ENCODE measurements at places on chromosomes 11 and 22.

- no peak for DNase-seq
These were observed 31.7 kb downstream of the LINC01488 start for GRCh38 chr11:69513196-69513595.

GRCh38 chr11:113723787-113724186 is 17.7 kb upstream of the TMPRSS5 start:
- DNase-seq = no peak

GRCh38 chr11:30045144-30045543 is 28.3 kb upstream of the KCNA4 start:
- DNase-seq = no peak

DNA sequence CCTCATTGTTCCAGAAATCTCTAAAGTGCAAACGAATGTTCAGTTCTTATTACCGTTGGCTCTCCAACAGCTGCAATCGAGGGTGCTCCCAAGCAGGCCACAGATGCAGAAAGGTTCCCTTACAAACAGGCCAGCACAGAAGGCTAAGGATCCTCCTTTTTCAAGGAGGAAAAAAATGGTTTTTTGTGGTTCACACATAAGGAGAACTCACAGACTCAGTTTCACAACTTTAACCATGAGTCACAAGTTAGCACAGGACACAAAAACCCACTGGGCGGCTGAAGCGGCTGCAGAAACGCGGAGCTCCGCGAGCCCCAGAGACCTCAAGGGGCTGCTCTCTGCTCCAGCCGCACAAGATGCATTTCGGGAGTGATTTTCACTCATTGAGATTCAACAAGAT is 98.2 kb upstream of the PRR5 start:
- no peak for DNase-seq

DNA sequence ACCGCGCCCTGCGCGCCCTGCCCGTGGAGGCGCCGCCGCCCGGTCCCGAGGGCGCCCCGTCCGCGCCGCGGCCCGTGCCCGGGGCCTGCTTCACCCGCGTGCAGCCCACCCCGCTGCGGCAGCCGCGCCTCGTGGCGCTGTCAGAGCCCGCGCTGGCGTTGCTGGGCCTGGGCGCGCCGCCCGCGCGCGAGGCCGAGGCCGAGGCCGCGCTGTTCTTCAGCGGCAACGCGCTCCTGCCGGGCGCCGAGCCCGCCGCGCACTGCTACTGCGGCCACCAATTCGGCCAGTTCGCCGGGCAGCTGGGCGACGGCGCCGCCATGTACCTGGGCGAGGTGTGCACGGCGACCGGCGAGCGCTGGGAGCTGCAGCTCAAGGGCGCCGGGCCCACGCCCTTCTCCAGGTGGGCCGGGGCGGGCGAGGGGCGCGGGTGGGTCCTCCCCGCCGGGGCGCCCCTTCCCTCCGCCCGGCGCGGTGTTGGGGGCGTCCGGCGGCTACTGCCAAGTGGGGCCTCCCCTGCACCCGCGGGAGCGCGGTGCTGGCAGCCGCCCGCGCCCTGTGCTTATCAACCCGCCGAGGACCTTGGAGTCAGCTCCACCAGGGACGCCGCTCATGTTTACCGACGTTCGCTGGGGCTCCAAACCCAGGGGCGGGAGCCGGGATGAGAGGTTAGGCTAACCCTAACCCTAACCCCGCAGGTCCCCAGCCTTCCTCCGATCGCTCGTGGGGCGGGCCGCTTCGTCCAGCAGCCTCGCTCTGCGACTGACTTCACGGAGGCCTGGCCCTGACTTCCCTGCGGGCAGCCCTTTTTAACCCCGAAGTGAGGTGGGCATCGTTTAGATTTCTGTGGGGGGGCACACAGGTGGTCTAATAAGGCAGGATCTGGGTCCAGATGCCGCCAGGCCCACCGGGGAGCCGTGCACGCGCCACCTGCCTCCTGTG is 649 bp downstream of the SELENOO start:
- no peak for DNase-seq

- DNase-seq = no peak
These were observed 7.6 kb upstream of the SERPINH1 start for GRCh38 chr11:75554258-75555022.

- DNase-seq = no peak
These were observed 90.4 kb upstream of the PDGFD start for GRCh38 chr11:104254347-104254746.

GRCh38 chr22:36164621-36165020 is 4.1 kb upstream of the APOL3 start:
- no peak for DNase-seq

- no peak for DNase-seq
These were observed 3.6 kb downstream of the MED15 start for GRCh38 chr22:20510811-20511577.

- DNase-seq = no peak
These were observed 99.4 kb downstream of the MIAT start for GRCh38 chr22:26756675-26757293.

GRCh38 chr11:38476808-38477575 is 1879.0 kb upstream of the RAG2 start:
- DNase-seq = no peak

GRCh38 chr11:46664612-46665011 is 35.8 kb downstream of the ARHGAP1 start:
- DNase-seq = no peak

DNA sequence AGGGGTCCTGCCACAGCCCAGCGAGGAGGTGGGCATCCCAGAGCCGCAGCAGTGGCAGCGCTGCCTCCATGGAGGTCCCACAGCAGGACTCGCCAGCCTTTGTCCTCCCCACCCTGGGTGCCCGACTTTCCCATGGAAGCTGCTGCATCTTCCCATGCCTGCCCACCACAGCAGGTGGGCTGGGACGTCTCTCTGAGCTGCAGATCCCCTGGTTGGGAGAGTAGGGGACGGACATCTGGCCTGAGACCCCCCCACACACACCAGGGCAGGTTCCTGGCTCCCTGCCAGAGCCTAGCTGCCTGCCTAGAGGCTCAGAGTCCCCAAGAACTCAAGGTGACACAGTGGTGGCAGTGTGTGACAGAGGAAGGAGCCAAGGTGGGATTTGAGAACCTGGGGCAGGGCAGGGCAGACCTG is 21.5 kb upstream of the PRR5 start:
- DNase-seq = no peak

- no peak for DNase-seq
These were observed 44.0 kb downstream of the KIAA1671 start for GRCh38 chr22:24996420-24996952.

- no peak for DNase-seq
These were observed 114.0 kb downstream of the ABTB2 start for GRCh38 chr11:34243600-34244464.

DNA sequence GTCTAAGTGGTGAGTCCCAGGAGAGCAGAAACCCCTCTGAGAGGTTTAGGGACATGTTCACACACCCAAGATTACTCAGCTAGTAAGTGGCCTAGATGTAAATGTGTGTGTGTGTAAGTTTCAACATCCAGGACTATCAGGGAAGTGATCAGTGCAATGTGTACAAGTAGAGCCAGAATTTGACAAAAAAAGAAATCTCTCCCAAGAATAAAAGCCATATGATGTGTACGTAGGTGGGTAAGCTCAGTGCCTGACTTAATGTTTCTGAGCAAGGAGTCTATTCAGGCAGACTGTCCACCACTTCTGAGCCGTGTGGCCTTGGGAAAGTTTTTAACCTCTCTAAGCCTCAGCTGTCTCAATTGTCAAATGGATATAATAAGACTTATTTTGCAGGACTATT is 133.8 kb upstream of the NAV2 start:
- no peak for DNase-seq

GRCh38 chr22:40232624-40233023 is 54.9 kb downstream of the TNRC6B start:
- DNase-seq = no peak

- no peak for DNase-seq
These were observed 531.7 kb downstream of the TBC1D22A start for GRCh38 chr22:47294222-47294532.

- no peak for DNase-seq
These were observed 20.5 kb downstream of the COA4 start for GRCh38 chr11:73856031-73856567.

GRCh38 chr11:128695539-128696221 is 1.8 kb downstream of the FLI1 start:
- DNase-seq = no peak

GRCh38 chr11:2293984-2294925 is 7.5 kb downstream of the C11orf21 start:
- no peak for DNase-seq

DNA sequence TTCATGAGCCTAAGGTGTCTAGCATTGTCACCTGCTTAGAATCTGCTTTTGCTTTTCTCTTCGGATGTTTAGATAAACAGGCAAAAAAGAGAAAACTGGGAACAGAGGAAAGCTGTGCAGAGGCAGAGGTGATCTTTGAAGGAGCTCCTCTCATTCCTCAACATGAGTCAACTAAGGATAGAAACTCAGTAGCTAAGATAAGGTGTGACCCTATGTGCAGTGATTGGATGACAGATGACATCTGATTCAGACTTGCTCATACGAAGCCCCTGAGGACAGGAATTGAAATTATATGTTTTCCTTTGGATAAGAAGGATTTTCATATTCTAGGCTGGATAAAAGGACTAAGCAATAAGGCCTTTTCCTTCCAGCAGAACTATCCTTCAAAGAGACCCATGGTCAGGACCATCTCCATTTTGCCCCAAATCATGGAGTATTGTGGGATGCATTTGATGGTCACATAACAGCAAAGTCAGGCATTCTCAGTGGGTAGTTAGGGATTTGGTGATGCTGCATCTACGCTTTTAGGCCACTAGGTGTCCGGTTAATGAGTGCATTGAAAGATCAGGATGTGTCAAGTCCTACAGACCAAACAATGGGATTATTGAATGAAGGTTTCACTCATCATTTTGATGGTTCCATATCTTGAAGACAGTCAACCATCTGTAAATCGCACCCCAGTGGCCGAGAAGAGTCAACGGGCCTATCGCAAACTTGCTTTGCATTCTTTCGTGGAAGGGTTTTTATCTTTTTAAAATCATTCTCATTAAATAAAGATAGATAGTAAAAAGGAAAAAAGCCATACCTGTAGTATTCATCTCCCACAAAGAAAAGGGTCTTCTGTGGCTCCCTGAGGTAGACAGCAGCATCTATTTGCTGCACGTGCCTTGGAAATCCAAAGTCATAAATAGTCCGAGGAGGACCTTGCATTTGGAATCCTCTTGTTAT is 32.2 kb downstream of the MMP20 start:
- DNase-seq = no peak

GRCh38 chr11:47329987-47330931 is 22.2 kb downstream of the MYBPC3 start:
- no peak for DNase-seq

- no peak for DNase-seq
These were observed 97.1 kb upstream of the PARVA start for GRCh38 chr11:12280199-12280837.

DNA sequence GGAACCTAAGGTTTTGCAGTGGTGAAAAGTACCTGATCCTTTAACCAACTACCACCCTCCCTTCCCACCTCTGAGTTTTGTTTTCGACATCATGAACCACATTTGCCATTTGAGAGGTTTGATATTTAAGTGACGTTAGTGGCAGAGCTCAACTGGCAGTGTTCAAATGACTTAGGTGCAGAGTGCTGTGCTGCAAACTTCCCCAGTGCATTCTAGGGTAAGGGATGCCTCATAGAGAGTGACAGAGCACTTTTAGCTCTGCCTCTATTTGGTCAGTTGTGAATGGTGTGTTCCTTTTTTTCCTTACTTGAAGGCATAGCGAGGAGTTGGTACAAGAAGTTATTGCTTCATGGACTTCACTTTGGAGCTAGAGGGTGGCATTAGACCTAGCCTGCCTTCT is 9.4 kb downstream of the BMAL1 start:
- DNase-seq = no peak

DNA sequence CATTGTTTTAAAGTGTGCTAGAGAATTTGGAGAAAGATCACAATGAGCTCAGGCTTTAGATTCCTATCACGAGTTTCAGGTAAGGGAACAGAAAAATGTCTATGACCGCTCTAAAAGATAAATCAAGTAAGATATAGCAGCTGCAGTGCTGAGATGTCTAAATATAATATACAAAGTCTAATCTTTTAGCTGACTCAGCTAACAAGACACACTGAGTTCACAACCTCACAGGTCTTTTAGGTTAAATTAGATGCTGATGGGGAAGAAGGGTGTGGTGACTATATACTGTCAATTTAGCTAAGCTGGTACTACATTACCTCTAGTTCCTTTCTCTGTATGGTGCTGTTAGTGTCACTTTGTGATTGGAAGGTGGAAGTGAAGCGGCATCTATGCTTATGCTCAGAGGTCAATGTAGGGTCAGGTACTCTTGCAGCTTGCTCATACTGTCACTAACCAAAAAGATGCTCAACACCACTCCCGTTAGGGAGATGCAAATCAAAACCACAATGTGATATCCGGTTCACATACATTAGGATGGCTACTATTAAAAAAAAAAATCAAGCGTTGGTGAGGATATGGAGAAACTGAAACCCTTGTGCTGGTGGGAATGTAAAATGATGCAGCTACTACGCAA is 283.5 kb downstream of the SWAP70 start:
- no peak for DNase-seq

DNA sequence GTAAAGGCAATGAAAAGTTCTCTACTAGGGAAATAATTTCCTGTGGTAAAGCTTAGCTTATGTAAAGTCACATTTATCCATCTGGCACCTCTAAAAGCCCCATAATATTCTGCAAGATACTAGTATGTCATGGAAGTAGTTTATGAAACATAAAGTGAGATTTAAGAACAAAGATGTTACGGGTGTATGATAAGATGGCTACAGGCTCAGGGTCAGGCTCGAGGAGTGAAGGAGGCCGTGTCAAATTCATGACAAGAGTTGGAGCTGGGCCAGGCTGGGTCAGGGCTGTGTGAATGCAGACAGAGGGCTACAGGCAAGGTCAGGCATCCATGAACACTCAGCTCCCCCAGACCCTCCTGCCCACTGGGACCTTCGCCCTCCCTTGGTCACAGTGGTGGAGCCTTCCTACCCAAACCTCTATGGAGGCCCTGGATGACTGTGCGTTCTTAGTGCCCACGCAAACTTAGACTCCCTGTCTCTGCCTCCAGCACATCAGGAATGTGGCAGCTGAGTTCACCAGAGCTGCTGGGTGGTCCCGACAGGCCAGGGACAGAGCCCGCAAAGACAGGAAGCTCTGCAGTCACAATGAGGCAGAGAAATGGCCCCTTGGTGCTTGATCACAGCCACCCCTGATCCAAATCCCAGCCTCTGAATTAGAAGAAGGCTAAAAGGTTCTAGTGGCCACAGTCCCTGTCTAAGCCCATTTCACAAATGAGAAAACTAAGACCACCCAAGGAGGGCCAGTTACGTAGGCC is 14.8 kb downstream of the IGLL5 start:
- DNase-seq = no peak

- no peak for DNase-seq
These were observed 176.7 kb upstream of the NCAM1 start for GRCh38 chr11:112784323-112785073.

GRCh38 chr11:16421826-16422225 is 65.5 kb upstream of the SOX6 start:
- DNase-seq = no peak

DNA sequence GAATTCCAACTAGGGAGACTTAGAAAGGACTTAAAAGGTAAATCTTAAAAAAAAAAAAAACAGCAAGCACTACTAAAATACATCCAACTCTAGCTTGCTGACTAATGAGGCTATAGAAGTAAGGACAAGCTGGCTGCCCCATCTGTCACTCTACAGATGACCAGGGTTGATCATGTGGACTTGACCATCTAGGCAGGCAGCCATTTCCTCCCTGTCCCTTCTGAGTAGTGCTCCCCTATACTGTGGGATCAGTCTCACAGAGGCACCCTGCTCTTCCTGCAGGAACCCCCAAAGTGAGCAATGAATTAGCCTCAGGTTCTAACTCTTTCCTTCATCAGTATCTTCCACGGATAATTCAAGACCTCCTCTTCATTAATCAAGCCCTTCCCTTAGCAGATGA is 12.3 kb downstream of the SLC1A2 start:
- DNase-seq = no peak
